ENCODE measurements at places on chromosomes 7 and 10. TPM values are rescaled to one million over a fixed set of nuclear protein-coding genes. Genes with fewer than 3 reads are reported as not detected.

STX1A gene
- 20.1 TPM for polyA plus RNA-seq

NKX1-2 gene
- polyA plus RNA-seq, result 3.0 TPM

GRCh38 chr7:25454020-25454419 lies 225.7 kb upstream of the NPVF start:
- DNase-seq, result no peak

- DNase-seq, result no peak
Measured at GRCh38 chr7:148865283-148865682, 18.8 kb downstream of the EZH2 start.

IFIT3 gene
- 48.5 TPM for polyA plus RNA-seq

- no peak for DNase-seq
Measured at GRCh38 chr7:150736864-150737263, 354 bp upstream of the GIMAP5 start.

EVX1 gene
- polyA plus RNA-seq, result not detected

- DNase-seq, result no peak
Measured at GRCh38 chr7:22801912-22802311, 20.7 kb downstream of the TOMM7 start.

- DNase-seq, result no peak
Measured at GRCh38 chr10:74500026-74500704, 326.2 kb upstream of the KAT6B start.

GRCh38 chr7:155352076-155352752 lies 54.5 kb downstream of the INSIG1 start:
- no peak for DNase-seq

ZPBP gene
- polyA plus RNA-seq, result not detected

RSPH10B gene
- polyA plus RNA-seq, result 0.04 TPM

DNA sequence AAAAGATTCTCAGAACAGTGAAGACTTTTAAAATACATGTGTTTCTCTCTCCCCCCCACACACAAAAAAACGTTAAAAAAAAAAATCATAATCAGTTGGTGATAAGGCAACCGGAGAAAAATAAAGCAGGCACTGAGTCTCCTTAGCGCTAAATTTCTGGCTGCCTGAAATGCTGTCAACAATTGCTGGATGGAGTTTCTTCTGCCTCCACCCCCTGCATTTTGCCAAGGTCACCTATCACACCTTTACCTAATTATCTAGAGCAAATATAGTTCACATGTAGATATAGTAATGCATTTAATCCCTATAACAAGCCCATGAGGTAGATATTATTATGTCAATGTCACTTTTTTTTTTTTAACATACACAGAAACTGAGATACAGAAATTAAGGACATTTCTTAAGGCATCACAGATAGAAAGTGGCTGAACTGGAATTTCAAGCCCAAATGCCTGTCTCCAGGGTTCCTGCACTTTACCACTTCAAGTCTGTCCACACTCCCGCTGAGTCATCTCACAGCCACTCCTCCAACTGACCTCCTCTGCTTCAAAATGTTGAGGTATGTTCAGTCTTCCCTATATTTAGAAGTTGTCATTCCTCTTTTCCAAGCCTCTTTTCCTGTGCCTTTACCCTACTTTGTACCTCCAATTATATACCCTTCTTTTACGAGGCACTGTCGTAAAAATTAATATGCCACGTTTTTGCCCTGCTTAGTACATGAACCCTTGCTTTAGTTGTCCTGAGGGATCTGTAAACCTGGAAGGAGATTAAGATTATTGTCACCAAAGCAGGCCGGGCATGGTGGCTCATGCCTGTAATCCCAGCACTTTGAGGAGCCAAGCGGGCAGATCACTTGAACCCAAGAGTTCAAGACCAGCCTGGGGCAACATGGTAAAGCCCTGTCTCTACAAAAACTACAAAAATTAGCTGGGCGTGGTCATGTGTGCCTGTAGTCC lies 72.8 kb upstream of the MPP7 start:
- peak; percentile 73 for DNase-seq

GPC2 gene
- polyA plus RNA-seq, result 1.5 TPM

ACTR3C gene
- polyA plus RNA-seq, result 1.1 TPM

DNA sequence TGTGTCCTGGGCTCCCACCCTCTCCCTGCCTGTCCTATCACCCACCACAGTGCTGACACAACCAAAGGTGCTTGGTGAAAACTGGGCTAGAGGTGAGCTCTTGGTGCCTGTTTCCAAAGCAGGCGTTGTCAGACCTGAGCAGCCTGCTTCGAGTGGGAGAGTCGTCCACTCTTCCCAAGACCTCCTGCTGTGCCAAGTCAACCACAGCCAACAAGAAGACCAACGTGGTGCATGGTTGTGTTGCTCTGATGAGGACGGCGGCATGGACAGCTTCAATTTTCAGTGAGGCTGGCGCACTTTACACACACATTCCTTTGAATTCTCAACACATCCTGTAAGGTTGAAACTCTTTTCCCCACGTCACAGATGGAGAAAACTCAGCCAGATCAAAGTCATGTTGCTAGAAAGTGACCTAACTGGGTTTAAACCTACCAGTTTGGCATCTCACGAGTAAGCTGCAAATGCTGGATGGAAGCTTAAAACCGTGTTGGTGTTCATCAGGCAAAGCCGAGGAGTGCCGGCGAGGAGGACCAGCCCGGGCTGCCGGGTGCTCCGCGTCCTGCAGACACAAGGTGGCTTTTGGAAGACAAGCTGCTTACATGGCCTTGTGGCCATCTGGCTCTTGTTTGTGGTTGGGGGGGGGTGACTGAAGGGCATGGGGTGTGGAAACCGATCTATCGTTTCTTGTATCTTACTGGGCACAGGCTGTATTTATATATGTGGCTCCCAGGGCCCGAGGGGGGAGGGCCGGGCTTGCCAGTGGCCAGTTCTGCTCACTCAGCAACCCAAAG lies 39.3 kb downstream of the INSIG1 start:
- DNase-seq, result no peak

NPY gene
- not detected for polyA plus RNA-seq

ZNF775 gene
- polyA plus RNA-seq, result 5.3 TPM

- no peak for DNase-seq
Measured at GRCh38 chr7:130037703-130038102, 13.5 kb downstream of the ZC3HC1 start.

TBX20 gene
- not detected for polyA plus RNA-seq

DNA sequence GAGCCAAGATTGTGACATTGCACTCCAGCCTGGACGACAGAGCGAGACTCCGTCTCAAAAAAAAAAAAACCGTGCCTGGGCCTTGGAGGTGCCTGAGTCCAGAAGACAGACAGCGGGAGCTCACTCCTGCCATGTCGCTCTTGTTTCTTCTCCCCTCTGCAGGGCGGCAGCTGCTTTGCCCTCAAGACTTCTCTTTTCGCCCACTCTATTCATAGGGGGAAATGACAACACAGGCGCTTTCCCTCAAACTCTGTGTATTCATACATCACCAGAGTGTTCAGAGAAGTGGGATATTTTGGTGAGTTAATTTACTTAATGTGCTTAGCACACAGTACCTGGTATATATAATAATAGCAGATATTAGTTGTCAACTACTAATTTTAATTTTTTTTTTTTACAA lies 44.5 kb downstream of the FOXK1 start:
- DNase-seq, result no peak

- DNase-seq, result no peak
Measured at GRCh38 chr10:132615341-132616169, 78.0 kb downstream of the INPP5A start.

DNA sequence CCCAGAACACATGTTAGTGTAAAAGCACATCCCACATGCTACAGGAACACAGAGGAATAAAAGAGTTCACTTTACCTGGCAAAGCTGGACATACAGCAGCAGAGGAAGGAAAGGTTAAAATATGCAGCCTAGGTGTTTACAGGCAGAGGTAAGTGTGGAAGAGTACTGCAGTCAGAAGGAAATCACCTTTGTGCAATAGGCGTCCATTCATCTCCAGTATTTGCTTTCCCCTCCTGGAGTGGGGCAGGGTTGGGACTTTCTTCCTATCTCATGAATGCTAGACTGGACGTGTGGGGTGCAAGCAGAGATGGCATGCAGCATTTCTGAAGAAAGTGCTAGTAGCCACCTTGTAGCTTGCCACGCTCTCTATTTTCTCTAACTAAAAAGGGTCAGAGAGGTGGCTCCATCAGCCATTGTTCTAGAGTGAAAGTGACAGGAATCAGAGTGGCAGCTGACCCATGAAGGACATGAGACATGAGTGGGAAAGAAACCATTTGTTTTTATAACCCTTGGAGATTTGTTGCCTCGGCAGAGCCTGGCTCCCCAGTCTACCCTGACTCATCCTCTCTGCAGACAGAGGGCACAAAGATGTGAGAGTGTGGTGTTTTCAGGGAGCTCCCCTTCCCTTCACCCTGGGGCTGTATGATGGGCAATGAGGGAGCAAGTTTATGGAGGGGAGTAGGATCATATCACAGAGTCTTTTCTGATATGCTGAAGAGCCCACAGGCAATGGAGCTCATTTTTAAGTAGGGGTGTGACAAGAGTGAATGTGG lies 101.2 kb upstream of the SEC61G start:
- DNase-seq, result peak; percentile 36

DNA sequence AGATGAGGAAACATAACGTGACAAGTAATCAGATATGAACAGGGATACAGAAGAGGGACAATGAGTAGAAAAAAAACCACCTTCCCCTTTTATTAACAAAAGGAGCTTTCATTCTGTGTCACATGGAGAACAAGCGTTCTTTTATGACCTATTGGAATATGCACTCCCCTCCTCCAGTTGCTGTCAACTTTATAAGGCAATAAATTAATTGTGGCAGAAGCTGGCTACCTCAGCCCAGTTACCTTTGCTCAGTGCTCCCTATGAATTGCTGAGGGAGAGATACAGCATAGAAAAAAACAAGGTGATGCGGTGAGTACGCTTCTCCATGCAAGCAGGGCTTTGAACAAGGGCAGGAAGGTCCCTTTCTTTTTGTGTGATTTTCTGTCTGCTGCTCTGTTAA lies at the start of gene MGAM2:
Gene MGAM2, plus strand, starts transcription at position 220 of the 400 bp plus-strand sequence. CDS start 5,156 bp downstream, outside the sequence.
- no peak for DNase-seq

LOXL4 gene
- 0.03 TPM for polyA plus RNA-seq

- DNase-seq, result no peak
Measured at GRCh38 chr10:31051703-31052102, 20.0 kb upstream of the ZNF438 start.

PPP1R9A gene
- not detected for polyA plus RNA-seq

- DNase-seq, result no peak
Measured at GRCh38 chr7:143514995-143515735, 37.5 kb downstream of the TAS2R41 start.

XRCC2 gene
- polyA plus RNA-seq, result 1.5 TPM

ZNF117 gene
- polyA plus RNA-seq, result 0.19 TPM

DNA sequence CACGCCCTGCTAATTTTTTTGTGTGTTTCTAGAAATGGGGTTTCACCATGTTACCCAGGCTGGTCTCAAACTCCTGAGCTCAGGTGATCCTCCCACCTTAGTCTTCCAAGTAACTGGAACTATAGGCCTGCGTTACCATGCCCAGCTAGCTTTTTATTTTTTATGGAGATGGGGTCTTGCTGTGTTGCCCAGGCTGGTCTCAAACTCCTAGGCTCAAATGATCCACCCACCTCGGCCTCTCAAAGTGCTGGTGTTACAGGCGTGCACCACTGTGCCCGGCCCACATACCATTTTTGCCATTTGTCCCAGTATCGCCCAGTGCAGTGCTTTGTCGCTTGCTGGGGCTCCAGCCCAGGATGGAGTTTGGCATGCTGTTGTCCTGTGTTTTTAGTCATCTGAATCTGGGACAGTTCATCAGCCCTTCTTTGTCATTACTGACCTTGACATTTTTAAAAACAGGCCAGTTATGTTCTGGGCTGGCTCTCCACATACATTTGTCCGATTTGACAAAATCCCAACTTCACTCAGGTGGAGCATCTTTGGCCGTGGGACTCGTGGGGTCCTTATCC lies 16.7 kb downstream of the FOXK1 start:
- DNase-seq, result no peak

DNA sequence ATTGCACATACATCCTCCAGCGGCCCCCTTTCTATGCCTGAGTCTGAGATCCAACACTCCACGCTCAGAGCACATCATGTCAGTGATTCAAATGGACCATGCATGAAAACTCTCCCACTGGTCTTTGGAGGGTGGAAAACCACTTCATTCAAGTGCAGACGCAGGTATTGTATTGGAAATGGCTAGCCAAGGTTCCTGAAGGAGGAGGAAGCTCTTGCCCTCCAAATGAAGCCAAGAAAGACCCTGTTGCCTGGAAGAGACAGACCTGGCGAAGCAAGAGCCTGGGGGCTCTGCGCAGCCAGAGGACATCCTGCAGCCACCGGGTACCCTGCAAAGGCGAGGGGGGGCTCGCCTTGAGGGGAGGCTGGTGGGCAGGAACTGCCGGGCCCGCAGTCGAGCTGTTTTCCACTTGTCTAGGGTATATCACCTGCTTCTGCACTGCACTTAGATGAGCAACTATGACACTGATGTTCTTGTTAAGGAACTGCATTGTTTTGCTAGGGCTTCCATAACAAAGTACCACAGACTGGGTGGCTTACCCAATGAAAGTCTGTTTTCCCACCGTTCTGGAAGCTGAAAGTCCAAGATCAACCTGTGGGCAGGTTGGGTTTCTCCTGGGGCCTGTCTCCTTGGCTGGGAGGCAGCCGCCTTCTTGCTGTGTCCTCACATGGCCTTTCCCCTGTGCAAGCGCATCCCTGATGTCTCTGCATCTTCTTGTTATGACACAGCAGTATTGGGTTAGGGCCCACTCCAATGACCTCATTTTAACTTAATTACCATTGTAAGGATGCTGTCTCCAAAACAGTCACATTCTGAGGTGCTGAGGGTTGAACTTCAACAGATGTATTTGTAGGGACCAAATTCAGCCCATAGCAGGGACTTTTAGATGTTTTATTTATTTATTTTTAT lies 233.4 kb downstream of the ARHGAP12 start:
- no peak for DNase-seq

CHAT gene
- polyA plus RNA-seq, result not detected

DNA sequence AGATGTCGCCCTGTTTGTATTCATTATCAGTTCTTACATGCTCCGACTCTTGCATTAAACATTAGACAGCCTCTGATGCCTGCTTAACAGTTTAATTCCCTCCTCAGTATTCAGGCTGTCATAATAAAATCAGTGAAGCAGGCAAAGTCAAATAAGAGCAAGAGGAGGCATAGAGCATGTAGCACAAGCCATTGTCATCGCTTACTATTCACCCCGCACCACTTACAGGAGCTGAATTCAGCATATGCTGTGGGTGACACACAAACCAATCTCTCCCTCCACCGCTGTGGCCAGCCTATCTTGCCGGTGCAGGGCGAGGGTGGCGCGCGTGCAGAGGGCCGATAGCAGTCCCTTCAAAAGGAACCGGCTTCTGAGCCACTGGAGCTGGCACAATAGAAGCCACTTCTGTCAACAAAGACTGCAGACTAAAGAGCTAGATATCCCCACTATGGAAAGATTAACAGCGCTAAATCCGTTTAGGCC lies 433.2 kb upstream of the MGMT start:
- no peak for DNase-seq

- DNase-seq, result peak; percentile 49
Measured at GRCh38 chr7:131489196-131489595, 67.2 kb downstream of the PODXL start.

GRCh38 chr10:128095753-128096469 lies 30.3 kb downstream of the MKI67 start:
- no peak for DNase-seq

DNA sequence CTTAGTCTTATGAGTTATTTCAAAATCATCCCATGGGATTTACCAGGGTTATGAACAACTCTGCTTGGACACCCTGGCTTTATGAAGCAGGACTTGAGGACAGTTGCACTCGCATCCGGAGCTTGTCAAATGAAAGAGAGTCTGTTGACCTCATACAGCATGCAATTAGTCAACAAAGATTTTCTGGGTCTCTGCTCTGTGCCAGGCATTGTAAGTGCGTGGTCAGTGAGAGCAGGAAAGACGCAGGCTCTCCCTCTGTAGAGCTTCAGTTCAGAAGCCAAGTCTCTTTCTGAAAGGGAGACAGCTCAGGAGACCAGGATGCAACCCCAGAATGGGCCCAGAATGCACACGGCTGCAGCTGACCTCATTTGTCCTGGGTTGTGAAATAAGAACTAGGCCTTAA lies 45.5 kb upstream of the DMBT1 start:
- no peak for DNase-seq
